ENCODE measurements at places on chromosomes 3 and 15.

DNA sequence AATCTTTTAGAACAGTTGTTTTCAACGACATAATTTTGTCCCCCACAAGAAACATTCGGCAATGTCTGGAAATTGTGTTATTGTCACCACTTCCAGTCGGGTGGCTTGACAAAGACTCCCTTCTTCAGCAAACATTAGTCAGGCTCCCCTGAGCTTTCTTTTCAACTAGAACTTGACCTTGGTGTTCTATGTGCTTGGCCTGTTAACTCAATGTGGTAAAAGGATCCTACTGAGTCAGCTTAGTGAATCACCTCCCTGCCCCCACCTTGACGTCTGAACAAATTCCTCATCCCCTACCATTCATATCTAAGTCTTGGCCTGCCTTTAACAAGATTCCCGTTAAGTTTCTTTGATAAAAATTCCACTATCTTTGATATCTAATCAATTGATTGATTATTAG is 465.0 kb upstream of the ROBO1 start:
- DNase-seq = no peak

DNA sequence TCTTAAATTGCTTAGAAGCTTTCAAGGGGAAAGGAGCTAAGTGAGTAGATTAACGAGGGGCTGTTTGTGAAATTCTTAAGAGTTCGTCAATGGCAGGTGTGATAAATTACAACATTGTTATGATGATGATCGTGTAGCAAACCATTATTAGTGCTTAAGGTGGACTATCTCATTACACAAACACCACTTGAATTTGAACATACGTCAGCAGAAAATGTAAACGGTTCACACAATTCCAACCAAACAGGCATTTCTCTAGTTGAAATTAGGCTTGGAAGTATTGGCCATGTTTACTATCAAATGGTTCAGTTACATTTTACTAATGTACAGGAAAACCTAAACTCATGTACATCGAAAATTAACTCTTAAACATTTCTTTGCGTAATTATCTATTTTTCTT is 102.8 kb downstream of the PYDC2 start:
- DNase-seq = no peak

- DNase-seq = no peak
Measured at GRCh38 chr15:88179562-88179961, 77.0 kb downstream of the NTRK3 start.

DNA sequence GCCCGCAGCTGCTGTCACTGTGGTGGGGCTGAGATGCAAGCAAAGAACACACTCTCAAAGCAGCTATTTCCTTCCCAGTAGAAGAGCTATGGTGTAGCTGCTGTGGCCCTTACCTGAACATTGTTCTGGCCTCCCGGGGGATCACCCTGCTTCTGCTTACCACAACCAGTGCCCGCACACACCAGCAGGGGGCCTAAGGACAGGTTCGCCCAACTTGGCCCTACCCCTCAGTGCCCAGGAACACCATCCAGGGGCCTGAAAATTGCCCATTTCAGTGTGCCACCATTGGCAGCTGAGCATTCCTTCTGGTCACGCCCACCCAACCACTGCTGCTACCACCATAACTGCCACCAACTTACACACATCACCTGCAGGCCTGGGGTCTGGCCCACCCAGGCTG is 113.0 kb downstream of the TP63 start:
- DNase-seq = no peak

DNA sequence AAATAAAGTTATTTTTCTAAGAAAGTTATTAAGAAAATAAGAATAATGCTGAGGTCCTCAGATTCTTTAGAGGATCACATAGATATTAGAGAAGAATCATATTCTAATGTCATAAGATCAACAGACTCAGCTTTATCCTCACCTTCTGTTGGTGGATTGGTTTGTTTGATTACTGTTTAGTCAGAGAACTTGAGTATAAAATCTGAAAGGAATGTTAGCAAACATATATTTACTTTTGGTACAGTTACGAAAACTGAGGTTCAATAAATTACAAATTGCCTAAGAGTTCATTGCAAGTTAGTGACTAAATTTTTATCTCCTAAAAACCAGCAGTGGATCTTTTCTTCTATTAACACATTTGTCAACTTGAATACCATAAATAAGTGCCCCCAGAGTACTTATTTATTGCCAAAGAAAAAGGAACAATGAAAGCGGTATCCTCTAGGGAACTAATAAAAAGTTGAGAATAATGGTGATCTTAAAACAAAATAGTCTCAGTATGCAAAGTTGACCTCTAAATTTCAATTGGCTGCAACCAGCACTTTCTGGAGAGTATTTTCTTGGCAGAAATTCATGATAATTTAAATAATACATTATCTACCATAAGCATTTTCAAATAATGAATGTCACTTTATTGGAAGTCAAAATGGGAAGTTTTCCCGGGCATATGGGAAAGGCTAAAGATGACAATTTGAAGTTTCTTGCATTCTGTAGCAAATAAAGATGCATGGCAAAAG is 296.8 kb downstream of the OTOL1 start:
- no peak for DNase-seq

- no peak for DNase-seq
Measured at GRCh38 chr15:32993285-32993684, 201.2 kb downstream of the FMN1 start.

- DNase-seq = no peak
Measured at GRCh38 chr3:42780892-42781700, 8.0 kb upstream of the CCDC13 start.

DNA sequence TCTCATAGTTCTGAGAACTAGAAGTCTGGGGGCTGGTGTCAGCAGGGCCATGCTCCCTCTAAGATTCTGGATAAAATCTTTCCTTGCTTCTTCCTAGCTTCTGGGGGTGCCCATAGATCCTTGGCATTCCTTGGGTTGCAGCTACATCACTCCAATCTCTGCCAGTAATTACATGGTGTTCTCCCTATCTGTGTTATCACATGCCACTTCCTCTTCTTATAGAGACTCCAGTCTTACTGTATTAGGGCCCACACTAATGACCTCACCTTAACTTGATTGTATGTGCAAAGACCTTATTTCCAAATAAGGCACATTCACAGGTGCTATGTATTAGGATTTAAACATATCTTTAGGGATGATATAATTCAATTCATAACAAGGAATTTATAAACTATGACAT is 618.5 kb downstream of the FGF12 start:
- no peak for DNase-seq

DNA sequence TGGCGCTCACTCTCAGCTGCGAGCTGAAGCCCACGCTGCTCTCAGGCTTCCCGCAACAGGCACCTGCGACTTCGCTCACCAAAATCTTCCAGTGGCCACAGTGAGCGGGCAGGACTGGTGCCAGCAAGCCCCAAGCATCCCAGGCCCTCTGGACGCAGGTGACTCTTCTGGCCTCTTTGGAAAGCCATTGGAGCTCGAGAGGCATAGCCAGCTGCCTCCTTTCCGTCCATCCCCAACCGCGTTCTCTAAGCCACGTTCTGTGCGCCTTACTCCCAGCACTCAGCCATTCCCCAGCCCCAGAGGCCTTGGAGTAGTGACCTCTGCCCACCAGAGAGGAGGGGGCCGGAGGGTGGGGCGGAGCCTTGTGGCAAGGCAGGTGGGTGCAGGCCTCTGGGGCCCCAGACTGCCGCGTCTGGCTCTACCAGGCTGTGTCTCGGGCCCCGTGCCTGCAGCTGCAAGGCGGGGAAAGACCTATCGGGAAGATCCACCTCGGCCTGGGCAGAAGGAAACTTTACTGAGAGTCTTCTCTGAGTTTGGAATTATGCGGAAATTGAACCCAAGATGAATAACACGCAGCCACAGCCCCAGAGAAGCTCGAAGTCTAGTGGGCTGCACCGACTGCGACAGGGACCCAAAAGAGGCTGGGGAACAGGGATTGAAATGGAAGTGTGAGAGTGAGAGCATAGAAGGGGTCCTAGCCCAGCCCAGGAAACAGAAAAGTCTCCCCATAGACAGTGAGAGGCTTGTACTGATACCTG is 3.6 kb upstream of the SOX14 start:
- DNase-seq = no peak

DNA sequence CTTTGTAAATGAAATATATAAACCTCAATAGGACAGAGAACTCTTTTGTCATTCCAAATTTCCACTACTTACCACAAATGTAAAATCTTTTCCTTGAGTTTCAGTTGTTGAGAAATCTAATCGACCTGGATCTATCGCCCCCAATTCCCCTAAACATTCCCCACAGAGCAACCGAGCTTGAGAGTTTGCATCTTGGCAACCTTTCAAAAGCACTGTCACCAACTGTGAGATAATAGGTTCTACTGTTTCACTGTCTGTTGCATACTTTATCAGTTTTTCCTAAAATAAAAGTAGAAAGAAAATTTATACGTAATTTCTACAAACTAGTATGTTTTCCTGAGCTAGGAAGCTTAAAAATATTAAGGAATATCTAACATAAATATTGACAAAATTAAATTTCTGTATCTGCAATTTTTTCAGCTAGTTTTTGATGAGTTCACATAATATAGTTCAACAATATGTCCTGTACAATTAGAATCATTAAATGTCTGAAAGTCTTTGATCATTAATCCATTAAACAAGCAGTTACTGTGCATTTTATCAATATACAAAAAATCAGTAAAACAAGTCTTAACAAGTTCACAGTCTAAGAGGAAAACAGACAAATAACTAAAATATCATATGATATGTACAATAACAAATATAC is 54.5 kb downstream of the ATR start:
- DNase-seq = no peak

- no peak for DNase-seq
Measured at GRCh38 chr15:97146929-97147870, 813.3 kb upstream of the ARRDC4 start.

GRCh38 chr3:181862502-181862901 is 150.8 kb downstream of the SOX2 start:
- no peak for DNase-seq

DNA sequence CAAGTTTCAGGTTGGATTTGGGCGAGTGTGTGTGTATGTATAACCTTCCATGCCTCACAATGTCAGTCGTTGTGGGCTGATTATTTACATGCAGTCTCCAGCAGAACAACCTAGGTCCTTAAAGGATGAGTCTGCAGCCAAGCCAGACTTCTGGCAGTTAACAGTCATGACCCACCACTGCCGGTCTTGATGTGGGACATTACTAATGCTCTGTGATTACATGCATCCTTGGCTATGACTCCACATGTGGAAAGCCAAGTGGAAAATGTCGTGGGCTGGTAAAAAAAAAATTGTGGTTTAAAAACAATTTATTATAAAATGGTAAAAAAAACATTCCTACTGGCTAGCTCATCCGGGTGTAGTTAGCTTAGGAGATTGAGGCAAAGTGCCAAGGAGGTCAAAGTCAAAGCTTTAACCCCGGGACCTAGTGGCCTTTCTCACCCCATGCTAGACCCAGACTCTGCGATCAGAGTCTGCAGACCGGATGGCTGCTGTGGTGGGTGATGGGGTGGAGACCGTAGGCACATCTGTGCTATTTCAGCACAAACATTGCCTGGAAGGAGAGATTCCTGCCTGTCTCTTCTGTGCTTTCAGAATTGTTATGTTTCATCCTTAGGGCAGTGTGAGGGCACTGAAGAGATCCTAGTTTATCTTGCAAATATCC is 6.8 kb downstream of the RARRES1 start:
- DNase-seq = no peak

DNA sequence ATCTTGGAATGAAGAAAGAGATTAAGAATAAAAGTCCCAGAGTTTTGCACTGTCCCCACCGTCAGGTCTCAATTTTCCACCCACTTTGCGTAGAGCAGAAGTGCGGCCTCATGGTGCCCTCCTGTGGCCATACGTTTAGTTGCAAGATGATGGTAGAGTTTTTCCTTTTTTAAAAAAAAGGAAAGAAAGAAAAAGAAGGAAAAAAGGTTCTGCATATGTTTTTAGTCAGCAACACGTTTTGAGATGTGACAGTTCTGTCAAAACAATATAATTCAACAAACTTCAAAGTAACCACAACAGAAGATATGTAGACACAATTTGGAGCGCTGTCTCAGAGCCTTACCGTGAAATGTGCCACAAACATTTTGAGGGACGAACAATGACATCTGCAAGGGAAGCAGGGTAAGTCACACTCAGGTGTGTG is 24.6 kb downstream of the EBLN2 start:
- peak; percentile 13 for DNase-seq

DNA sequence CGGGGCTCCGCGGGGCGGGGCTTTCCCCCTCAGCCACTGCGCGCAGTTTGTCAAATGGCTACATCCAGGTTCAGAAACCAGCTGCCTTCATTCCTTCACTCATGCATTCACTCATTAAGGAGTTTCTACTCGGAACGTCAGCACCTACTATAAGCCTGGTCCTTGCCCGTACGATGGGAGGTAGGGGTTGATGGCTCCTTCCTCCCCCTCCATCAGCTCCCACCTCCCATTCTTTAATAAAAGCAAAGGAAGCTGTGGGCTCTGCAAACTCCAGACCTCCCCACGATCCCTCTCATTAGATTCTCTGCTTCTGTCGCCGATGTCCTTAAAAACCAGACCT is 267 bp upstream of the CFAP92 start:
- DNase-seq = no peak

DNA sequence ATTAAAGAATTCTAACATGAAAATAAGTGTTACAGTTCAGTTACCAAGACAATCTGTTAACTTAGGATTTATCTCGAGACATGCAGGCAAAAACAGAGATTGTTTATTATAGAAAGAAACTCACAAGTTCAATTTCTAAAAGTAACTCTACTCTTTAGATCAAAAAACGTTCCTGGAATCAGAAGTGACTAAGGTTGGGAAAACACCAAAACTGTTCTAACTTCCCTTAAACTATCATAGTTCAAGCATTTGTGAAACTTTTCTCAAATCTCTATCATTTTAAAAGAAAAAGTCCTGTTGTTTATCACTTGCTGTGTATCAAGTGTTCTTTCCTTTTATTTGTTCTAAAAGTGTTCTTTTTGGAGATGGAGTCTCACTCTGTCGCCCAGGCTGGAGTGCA is 8.7 kb downstream of the WDR82 start:
- no peak for DNase-seq

- peak; percentile 20 for DNase-seq
Measured at GRCh38 chr3:119034256-119035013, at the start of gene IGSF11. Gene IGSF11, minus strand, starts transcription at chr3:119034846. Its CDS starts 264 bp downstream, at chr3:119034582.

DNA sequence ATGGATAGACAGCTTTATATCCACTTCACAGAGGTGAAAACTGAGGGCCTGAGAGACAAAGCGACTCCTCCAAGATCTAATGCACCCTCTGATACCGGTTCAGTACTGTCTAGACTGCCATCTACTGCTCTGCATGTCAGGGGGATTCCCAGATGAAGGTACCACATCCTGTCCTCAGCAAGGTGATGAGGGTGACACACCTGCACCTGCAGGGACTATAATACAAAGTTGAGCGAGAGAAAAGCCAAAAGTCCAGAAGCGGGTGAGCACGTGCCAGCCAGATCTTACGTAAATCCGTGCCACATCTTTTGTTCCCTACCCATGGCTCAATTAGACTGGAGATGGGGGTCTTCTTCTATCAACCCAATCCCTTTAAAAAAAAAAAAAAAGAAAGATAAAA is 32.4 kb upstream of the HES1 start:
- peak; percentile 13 for DNase-seq
